ENCODE measurements at places on chromosomes 7 and 10.

DNA sequence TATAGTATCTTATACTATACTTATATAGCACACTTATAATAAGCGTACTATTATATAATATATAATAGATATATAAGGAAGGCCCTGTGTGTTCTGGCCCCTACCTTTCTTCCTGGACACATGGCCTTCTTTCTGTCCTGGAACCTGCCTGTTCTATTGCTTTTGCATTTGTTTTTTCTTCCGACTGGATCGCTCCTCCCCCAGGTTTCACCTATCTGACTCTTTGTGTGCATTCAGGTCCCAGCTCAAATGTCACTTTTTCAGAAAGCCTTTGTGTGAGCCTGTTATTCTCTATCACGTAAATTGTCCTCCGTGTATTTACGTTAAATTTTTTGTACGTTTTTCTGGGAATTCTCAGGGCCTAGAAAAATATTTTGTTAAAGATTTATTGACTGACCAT lies 2.9 kb upstream of the TRIM8 start:
- DNase-seq: no peak

DNA sequence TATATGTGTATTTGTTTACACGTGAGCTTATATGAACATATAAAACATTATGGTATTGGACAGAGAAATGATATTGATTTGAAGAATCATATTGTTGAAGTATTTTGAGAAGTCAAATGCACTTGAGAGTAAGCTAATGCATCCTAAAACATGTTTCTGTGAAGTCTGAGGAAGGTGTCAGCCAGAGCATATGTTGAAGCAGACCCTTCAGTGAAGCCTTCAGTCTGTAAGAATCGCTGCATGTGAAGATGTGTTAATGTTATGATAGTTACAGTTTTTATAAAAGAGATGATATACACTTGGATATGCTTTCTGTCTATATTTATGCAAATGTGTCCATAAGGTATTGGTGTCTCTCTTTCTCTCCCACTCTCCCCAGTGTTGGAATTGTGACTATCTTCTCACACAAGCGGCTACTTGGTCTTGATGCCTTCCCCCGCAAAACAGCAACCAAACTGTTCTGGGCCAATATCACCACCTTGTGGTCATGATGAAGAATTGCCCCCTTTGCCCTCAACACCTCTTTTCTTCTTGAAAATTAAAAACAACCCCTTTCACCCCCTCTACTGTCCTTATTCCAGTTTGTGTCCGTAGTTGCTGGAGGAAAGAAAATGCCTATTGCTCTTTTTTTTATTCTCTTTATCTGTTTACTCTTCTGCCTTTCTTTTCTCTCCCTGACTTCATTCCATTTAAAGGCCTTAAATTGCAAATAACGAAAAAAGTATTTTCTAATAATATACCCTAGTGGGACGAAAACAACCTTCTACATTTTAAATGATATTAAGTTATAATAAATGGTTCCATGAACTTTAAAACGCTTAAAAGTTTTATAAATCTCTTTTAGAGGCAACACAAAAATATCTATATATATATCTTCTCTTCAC lies 64.9 kb downstream of the IKZF1 start:
- DNase-seq: no peak

GRCh38 chr7:22545529-22545928 lies 45.5 kb upstream of the STEAP1B start:
- DNase-seq: no peak

DNA sequence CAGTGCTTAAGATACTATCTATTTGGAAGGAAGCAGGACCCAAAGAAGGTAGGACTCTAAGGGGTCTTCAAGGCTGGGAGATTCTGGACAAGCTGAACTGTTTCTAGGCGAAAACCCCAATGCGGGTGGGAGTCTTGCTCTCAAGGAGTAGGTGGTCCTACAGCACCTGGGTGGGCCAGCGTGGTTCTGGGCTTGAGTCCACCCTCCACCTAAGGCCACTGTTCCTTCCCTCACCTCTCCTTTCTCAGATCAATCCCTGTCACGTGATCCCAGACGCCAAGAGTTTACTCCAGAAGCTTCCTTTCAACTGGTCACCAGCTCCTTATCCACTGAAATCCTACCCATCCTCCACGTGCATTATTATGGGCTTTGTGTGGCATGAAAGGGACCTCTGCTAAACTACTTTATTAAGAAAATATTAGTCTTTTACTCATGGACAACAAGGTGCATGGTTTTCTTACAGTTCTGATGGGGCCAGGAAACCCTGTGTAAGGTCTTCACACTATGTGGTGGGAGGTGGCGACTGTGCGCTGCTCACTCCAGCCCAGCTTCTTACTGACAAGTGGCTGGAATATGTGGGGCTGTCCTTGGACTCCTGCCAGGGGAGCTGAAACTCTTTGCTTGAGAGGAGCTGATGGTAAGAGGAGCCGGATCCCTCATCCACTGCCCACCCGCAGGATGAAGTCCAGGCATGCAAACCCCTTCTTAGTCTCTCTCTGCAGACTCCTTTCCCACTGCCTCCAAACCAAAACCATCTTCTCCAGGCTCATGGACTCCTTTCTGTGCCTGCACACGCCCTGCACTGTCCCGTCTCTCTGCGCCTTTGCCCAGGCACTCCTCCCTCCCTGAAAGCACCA lies 1.6 kb downstream of the ZNF746 start:
- DNase-seq: no peak

DNA sequence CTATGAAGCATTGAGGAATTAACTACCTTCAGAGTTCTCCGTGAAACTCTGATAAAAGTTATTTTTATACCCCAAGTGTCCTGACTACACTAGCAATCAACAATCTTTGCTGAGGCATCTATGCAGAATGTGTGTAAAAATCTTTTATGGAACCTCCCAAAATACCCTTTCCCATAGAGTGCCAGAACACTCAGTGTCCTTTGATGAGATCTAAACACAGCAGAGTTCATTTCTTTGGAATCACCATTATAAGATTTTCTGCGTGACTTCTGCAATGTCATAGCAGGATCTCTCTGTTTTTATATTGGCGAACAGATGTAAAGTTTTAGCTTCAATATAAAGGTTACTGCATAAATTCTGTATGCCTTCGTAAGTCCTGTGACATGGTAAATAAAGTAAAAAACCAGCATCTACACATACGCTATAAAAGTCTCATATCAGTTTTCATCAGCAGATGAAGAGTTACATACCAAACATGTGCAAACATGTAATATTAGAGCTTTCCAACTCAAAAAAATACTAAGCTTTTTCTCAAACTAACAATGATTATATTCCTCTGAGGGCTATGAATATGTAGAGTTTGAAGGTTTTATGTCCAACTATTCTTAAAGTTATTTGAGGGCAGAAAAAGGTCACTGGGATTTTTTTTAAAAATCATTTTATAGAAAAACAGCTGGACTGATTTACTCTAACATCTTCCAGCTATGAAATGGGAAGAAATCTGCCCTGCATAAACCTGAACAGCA lies 67.2 kb downstream of the SKIDA1 start:
- DNase-seq: no peak

DNA sequence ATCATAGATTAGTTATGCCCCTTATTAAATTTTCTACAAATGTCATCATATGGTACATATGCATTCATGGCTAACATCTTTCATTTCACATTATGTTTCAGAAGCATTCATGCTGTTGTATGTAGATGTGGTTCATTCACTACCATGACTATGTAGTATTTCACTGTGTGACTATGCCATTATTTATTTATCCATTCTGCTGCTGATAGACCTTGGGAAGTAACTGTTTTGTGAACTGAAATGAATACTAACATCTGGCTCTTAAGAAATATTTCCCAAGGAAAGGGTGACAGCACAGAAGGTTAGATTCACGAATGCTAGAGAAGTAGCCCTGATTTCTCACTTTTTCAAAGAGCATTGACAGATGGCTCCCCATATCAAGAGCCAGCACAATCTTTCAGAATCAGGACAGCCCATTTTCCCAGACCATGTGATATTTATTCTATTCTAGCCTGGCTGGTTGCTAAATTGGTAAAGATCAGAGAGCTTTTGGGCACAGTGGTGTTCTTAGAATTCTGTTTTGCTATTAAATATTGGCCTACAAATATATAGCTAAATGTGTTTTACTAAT lies 157.4 kb downstream of the DYNC1I1 start:
- DNase-seq: no peak

GRCh38 chr7:151925446-151926335 lies 30.6 kb upstream of the GALNTL5 start:
- no peak for DNase-seq

- DNase-seq: no peak
Observed at GRCh38 chr7:155870334-155871180, 58.3 kb upstream of the SHH start.
